ENCODE measurements at places on chromosomes 3 and 15.

GRCh38 chr15:29045717-29046116 lies 159.9 kb downstream of the APBA2 start:
- DNase-seq = no peak

- no peak for DNase-seq
Measured at GRCh38 chr3:154926721-154927120, 153.4 kb upstream of the MME start.

DNA sequence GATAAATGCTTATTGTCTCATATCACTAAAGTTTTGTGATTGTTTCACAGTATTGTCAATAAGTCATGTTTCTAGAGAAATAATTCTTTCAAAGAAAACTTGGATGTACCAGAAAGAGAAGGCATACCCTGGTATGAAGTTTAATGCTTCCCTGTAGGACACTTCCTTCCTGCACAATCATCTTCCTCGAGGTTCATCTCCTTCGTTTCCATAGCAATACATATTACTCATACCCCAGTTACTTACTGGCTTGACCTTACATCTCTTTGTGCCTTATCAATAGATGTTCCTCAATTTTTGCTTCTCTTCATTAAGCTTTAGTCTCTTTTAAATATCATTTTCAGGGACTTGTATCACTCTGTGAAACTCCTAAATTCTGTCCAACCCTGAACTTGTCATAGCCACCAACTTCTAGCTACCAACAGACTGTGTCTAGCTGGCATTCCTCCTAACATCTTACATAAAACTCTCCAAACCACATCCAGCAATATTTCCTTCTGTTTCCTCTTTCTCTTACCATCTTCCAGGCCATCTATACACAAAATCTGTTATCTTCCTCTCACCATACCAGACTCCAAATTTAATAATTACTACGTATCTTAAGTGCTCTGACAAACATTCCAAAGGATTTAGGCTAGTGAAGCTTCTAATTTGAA lies 134.3 kb downstream of the GADL1 start:
- DNase-seq = peak; percentile 4

- no peak for DNase-seq
Measured at GRCh38 chr3:146914409-146914808, 309.3 kb upstream of the PLSCR5 start.

DNA sequence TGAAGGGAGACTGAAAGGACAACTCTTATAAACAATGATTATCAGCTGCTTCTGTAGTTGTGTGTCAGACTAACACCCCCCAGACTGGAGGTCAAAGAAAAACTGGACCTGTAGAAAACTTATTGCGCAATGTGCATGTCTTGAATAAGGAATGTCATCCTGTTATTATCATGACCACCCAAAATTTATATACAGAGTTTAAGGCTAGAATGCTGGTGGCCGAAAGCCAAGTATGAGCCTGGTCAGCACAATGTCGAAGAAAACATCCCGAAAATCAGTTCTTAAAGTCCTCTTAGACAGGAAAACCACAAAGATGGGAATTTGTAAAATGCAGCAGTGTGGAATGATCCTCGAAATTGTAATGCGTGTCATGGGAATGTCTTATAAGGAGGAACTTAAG lies 29.3 kb downstream of the RFTN1 start:
- peak; percentile 52 for DNase-seq

DNA sequence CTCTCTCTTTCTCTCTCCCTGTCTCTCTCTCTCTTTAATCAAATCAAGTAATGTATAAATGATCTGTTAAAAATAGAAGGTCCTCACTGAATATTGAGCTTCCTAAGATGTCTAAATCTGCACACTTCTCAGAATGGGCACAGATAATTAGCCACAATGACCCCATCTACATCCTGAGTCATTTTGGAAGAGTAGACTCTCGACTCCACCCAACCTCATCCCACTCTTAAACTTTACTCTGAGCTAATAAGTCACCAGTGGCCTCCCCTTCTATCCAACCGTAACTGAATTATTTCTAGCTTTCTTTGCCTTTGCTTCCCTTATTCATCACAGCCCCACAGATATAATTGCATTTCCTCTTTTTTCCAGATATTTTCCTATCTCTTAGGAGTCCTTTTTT lies 326.5 kb upstream of the ZNF717 start:
- DNase-seq = no peak

DNA sequence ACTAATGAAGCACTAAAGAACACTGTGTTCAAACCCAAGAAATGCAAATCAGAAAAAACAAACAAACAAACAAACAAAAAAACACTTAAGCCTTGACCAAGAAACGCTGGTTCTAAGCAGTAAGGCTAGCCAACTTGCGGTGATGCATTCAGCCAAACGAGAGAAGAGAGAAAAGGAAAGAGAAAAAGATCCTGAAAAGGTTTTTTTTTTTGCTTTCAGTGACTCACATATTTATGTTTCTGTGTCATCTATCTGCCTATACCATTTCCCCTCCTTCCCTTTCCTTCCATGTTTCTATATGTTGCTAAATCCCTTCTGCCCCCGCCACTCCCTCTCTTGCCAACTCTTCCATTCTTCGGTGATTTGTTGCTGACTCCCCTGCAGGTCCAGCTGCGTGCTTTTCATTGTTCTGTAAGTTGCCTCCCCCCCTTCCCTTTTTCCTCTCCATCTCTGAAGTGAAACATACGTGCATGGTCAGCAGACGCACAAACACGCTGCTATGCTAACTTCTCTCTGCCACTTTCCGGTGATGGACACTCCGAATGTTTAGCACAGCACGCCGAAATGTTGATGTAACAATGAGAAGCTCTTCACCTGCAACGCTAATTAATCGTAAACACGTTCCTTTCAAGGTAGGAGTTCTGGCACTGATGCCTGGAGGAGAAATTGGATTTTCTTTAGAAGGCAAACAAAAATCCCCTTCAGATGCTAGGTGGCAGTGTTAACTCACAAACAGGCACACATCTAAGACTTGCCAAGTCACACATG lies 154.4 kb downstream of the TUSC7 start:
- peak; percentile 85 for DNase-seq

- DNase-seq = no peak
Measured at GRCh38 chr15:90471769-90472168, 58.0 kb upstream of the CRTC3 start.

GRCh38 chr3:192422997-192423342 lies 304.4 kb downstream of the FGF12 start:
- peak; percentile 53 for DNase-seq

DNA sequence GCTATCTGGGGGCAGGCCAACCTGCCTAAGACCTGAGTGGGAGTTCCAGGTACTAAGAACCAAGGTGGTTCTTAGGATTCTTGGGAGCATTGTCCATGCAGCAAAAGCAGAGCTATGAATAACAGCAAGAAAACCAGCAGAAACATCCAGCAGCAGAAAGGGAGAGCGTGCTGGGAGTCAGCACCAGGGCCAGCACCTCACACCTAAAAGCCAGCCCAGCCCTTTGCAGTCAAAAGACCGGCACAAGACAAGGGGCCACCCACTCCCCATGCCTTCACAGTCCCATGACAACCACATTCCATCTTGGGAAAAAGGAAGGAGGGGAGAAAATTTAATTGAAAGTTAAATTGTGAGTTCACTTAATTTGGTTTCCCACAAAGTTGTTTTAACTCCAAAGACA lies 364.9 kb downstream of the AGBL1 start:
- DNase-seq = no peak

DNA sequence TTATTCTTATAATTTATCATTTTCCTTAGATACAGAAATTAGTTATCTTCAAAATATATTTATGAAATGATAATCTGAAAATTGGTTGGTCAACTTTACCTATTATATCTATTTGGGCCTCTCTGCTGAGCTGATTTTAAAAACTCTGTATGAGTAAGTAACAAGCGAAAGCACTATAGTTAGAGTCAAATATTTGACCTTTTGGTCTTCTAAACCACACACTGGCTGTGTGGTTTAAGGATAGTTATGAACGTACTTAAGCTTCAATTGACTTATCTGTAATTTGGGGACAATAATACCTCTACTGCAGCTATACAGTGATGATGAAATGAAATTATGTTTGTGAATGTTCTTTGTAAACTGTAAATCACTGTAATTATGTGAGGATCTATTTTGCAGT lies 763.9 kb upstream of the GRM7 start:
- no peak for DNase-seq

DNA sequence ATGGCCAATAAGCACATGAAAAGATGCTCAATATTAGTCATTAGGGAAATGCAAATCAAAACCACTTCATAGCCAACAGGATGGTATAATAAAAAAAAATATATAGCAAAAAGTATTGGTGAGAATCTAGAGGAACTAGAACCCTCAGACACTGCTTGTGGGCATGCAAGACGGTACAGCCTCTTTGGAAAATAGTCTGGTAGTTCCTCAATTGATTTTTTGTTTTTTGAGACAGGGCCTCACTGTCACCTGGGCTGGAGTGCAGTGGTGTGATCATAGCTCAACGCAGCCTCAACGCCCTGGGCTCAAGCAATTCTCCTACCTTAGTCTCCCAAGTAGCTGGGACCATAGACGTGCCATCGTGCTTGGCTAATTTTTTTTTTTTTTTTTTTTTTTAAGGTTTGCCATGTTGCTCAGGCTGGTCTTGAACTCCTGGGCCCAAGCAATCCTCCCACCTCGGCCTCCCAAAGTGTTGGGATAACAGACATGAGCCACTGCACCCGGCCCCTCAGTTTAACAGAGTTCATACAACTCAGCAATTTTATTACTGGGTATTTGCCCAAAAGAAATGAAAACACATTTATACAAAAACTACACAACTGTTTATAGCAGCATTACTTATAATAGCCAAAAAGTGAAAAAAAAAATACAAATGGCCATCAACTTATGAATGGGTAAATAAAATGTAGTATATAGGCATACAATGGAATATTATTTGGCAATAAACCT lies 5.1 kb downstream of the PRC1 start:
- no peak for DNase-seq

- DNase-seq = no peak
Measured at GRCh38 chr3:40923143-40923542, 276.2 kb upstream of the CTNNB1 start.

DNA sequence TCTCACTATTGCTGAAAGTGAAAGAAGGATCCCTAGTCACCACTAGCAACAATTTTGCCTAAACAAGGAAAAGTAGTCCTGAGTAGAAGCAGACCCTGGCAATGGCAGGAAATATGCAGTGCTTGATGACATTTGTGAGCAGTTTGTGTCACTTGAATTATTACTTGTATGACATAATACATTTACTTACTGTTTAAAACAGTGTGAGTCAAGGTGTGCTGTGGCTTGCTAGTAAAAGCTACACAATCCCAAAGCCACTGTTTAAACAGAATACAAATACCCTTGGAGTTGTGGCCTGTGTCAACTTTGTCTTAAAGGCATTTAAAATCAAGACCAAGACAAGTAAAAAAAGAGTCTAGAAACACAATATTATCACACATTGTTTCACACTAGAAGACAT lies 775.4 kb downstream of the ROBO1 start:
- DNase-seq = no peak
